Stimulated activated CD4-positive, alpha-beta T cell treated with anti-CD3 and anti-CD28 coated beads, Interleukin-12 subunit alpha, Interleukin-12 subunit beta, amount 100 ng/mL, for 4 hours (primary cell): ENCODE measurements at places on chromosomes 7 and 10.

GRCh38 chr7:9217204-9217603 is 783.8 kb downstream of the NXPH1 start:
- DNase-seq, result no peak

- no peak for DNase-seq
These were observed 10.5 kb downstream of the ST8SIA6 start for GRCh38 chr10:17443707-17444387.

- peak; percentile 42 for DNase-seq
These were observed at the start of gene GPR158 for GRCh38 chr10:25174461-25175230. Gene GPR158, plus strand, starts transcription at chr10:25175001. Its CDS starts 420 bp downstream, at chr10:25175421.

DNA sequence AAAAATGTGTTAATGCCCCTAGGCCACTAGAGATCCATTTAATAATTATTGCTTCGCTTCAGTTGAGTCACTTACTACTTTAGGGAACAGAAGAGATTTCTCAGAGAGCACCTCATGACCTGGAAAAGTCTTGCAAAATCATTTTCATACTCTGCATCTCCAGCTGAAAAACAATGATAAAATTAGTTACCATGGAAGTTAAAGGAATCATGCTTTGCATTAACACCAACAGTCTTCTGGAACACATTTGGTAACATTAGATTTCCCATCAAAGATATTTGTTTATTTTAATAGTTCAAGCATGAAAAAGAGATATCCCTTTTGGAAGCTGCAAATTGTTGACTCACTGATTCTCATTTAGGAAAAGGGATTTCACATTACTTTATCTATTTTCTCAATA is 1.8 kb upstream of the STEAP2 start:
- no peak for DNase-seq

GRCh38 chr10:52659085-52659484 is 113.5 kb downstream of the MBL2 start:
- DNase-seq, result no peak

DNA sequence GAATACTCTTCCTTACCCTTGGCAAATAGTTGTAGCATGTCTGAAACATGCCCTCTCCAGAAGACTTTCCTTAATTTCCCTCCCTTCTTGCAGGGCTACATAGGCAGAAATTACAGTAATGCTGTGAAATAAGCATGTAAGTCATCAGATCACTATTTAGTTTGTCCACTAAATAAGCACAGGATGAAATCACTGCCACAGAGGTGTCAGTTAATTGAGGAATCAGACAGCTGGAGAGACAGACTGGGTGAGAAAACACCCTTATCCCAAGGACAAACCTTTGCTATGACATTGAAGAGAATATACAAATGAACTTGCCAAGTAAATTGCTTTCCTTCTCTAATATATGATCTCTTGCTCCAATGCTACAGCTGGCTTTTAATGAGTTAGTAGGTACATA is 129.3 kb downstream of the CHRM2 start:
- no peak for DNase-seq
